ENCODE measurements at places on chromosomes 3 and 15. TPM values are rescaled to one million over a fixed set of nuclear protein-coding genes. Genes with fewer than 3 reads are reported as not detected.

- no peak for DNase-seq
- H3K27me3 ChIP-seq: no peaks in the 10 kb centered on the region
- H3K4me3 ChIP-seq: no peak overlapping the region
- no peak overlapping the region for H3K27ac ChIP-seq
Observed at GRCh38 chr15:91444656-91445055, 344.6 kb downstream of the SV2B start.

- H3K27me3 ChIP-seq: 0 out of 2 replicates have a peak, but pooled peaks cover 3% of the 10 kb centered on the region
- H3K4me3 ChIP-seq: no peak overlapping the region
- H3K27ac ChIP-seq: no peak overlapping the region
- H3K4me1 ChIP-seq: no peaks in the 10 kb centered on the region
- H3K36me3 ChIP-seq: no peaks in the 10 kb centered on the region
Observed at GRCh38 chr3:134034005-134034785, 4.5 kb upstream of the SLCO2A1 start.

GRK7 gene
- 0.05 TPM for polyA plus RNA-seq

DNA sequence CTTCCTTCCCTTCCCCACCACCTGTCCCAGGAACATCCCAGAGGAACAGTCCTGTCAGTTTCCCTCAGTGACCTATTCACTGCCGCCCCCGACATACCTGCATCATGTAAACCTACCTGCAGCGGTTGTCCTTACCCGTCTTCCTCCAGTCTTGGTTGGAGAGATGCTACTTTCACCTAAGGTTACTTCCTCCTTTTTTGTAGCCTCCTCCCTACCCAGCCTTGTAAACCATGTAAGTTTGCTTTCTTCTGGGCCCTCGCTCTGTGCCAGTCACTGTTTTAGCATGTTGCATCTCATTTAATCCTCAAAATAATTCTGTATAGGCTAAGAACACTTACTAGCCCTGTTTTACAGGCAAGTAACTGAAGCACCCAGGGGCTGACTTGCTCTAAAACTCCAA is 58.3 kb downstream of the GPR171 start:
- H3K36me3 ChIP-seq: no peaks in the 10 kb centered on the region
- no peak overlapping the region for H3K4me3 ChIP-seq
- no peak overlapping the region for H3K27ac ChIP-seq
- peaks cover 3% of the 10 kb centered on the region for H3K27me3 ChIP-seq
- no peak for DNase-seq
- no peaks in the 10 kb centered on the region for H3K4me1 ChIP-seq

GOLGA6D gene
- not detected for polyA plus RNA-seq

TNNC1 gene
- 0.52 TPM for polyA plus RNA-seq

NR2E3 gene
- polyA plus RNA-seq: not detected

DNA sequence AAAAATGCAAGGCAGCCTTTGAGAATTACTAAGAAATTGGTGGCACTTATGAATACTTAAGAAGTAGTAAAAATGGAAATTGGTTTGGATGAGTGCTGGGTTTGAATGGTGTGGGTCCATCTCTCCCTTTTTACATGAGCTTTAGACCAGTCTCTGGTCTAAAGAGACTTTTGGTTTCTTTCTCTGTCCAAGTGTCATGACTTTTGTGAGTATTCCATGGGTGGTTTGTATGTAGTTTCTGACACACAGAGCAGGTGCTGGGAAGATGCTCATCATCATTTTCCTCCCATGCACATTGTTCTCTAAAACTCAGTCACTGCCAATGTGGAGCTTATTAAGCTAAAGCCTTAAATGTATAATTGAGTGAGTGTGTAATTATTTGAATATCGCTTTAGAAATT is 63.5 kb downstream of the KAT2B start:
- H3K36me3 ChIP-seq: no peaks in the 10 kb centered on the region
- no peaks in the 10 kb centered on the region for H3K27me3 ChIP-seq
- no peak overlapping the region for H3K27ac ChIP-seq
- DNase-seq: no peak
- peaks cover 16% of the 10 kb centered on the region for H3K4me1 ChIP-seq
- no peak overlapping the region for H3K4me3 ChIP-seq

GRCh38 chr3:187567661-187568121 is 102.5 kb downstream of the SST start:
- no peaks in the 10 kb centered on the region for H3K4me1 ChIP-seq
- H3K36me3 ChIP-seq: no peaks in the 10 kb centered on the region
- DNase-seq: no peak
- H3K27ac ChIP-seq: no peak overlapping the region
- H3K27me3 ChIP-seq: no peaks in the 10 kb centered on the region

- H3K27ac ChIP-seq: no peak overlapping the region
- H3K4me3 ChIP-seq: no peak overlapping the region
- H3K36me3 ChIP-seq: no peaks in the 10 kb centered on the region
- no peaks in the 10 kb centered on the region for H3K4me1 ChIP-seq
- no peaks in the 10 kb centered on the region for H3K27me3 ChIP-seq
- DNase-seq: no peak
Observed at GRCh38 chr3:140023616-140024530, 88.9 kb downstream of the CLSTN2 start.

MRPL47 gene
- 121 TPM for polyA plus RNA-seq

ALS2CL gene
- not detected for polyA plus RNA-seq

DNA sequence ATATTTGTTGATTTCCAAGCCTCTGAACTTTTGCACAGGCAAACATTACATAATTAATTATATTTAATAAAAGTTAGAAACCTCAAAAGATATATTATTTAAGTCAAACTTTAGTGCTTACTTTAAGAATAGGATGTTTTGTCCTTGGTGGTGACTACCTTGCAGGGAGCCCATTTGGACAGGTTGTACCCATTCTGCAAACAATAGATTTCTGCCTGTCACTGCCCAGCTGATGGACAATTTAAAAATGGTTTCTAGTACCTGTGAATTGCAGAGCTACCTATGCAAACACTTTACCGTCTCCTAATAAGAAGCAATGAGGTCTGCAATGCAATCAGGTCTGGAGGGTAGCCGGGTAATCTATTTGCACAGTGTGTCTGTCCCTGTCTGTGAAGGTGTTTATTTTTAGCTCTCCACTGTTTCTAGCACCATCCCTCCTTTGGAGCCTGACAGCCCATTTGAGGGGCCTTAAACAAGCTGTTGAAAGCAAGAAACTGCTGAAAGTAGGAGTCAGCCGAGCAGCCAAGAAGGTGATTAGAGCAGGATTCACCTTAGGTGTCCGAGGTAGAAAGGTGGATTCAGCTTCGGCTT is 556.2 kb upstream of the CFAP20DC start:
- H3K4me3 ChIP-seq: no peak overlapping the region
- no peak for DNase-seq
- H3K4me1 ChIP-seq: no peaks in the 10 kb centered on the region
- H3K27me3 ChIP-seq: no peaks in the 10 kb centered on the region
- no peak overlapping the region for H3K27ac ChIP-seq

DNA sequence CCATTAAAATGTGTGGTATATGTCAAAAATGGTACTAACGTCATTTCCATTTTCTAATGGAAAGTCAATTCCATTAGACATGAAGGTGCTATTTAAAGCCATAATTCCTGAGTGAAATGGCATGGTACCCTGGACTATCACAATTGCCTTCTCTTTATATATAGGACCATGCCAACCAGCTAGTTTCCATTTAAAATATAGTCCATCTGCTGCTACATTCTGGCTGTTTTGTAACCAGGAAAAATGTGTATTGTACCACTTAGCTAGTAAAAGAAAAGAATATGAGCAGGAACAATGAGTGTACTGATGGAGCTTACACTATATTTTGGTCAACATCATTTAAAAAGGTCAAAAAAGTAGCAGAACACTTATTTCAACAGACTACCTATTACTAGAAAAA is 30.4 kb upstream of the HDC start:
- H3K27ac ChIP-seq: no peak overlapping the region
- H3K4me3 ChIP-seq: no peak overlapping the region
- no peaks in the 10 kb centered on the region for H3K4me1 ChIP-seq
- DNase-seq: no peak
- H3K27me3 ChIP-seq: no peaks in the 10 kb centered on the region

GCHFR gene
- 77.3 TPM for polyA plus RNA-seq

DNA sequence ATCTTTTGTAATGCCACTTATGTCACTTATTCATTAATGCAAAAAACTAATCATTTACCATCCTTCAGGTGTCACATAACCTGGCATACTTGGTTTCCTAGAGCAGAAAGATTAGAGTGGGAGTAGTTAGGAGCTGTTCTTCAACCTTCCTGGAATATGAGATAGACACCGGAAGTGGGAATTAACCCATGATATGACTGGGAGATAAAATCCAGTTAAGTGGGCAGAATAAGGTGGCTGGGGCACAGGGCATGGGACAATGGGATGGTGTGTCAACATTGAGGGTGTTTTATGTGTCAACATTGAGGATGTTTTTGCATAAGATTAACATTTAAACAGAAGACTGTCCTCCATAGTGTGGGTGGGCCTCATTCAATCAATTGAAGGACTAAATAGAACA is 94.3 kb upstream of the CBLB start:
- H3K27ac ChIP-seq: no peak overlapping the region
- no peak overlapping the region for H3K4me3 ChIP-seq
- H3K36me3 ChIP-seq: no peaks in the 10 kb centered on the region
- H3K4me1 ChIP-seq: no peaks in the 10 kb centered on the region
- DNase-seq: no peak
- H3K27me3 ChIP-seq: no peaks in the 10 kb centered on the region

- no peak overlapping the region for H3K4me3 ChIP-seq
- no peaks in the 10 kb centered on the region for H3K27me3 ChIP-seq
- no peak for DNase-seq
- peaks cover 15% of the 10 kb centered on the region for H3K36me3 ChIP-seq
Observed at GRCh38 chr3:52528586-52529375, 4.9 kb downstream of the NT5DC2 start.

GRCh38 chr15:79090487-79091203 is at the start of gene RASGRF1:
Gene RASGRF1, minus strand, starts transcription at chr15:79090780. Its CDS starts 282 bp downstream, at chr15:79090498.
- H3K4me3 ChIP-seq: no peak within 1 kb of the TSS
- no peak within 1 kb of the TSS for H3K27ac ChIP-seq
- peaks cover 15% of the 10 kb centered on the region for H3K27me3 ChIP-seq
- no peaks in the 10 kb centered on the region for H3K4me1 ChIP-seq

DNA sequence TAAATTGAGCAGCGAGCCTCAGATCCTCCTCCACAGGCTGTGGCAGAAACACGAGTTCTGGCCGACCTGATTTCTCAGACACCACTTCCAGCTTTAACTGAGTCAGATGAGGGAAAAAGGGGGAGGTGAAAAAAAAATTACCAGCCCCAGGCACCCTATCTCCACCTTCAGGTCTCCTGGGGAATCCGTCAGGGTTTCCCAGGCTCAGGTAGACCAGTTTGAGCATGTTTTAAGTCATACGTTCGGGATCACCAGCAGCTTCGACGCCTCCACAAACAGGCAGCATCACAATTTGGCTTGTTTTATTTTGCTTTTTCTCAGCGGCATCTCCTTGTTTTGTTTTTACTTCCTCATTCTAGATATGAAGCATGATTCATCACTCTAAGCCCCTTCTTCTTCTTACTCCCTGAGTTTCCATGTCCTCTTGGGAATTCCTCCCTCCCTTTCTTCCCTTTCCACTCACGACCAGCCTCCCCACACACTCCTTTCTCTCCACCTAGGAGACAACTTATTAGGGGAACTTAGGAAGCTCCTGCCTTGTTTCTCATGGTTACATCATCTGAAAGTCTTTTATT is 190.1 kb downstream of the ZNF621 start:
- H3K36me3 ChIP-seq: no peaks in the 10 kb centered on the region
- DNase-seq: no peak
- no peaks in the 10 kb centered on the region for H3K27me3 ChIP-seq
- H3K4me3 ChIP-seq: no peak overlapping the region

DNA sequence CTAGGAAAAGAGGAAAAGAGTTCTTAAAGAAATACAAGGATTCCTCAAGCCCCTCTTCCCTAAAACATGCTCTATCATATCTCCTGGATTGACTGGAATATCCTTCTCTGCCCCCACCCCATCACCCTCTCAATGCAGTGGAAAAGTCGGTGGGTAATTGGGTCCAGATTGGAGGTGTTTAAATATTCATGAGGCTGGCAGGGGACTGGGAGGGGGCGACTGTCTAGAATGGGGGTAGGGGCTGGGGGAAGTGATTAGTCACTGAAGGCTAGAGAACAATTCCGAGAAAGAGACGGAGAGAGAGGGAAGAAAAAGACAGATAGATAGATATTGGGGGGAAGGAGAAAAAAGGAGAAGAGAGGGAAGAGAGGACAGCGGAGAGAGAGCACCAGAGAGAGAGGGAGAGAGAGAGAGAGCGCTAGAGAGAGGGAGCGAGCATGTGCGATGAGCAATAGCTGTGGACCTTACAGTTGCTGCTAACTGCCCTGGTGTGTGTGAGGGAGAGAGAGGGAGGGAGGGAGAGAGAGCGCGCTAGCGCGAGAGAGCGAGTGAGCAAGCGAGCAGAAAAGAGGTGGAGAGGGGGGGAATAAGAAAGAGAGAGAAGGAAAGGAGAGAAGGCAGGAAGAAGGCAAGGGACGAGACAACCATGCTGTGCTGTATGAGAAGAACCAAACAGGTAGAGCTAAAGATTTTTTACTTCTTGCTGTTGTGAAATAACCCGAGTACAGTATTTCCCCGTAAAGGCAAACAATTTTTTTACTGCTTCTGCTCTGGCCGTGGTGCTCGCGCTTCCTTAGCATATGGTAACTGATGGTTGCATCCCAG is at the start of gene GAP43:
TSS of gene GAP43 (plus strand) at position 467 of the 825 bp plus-strand sequence. CDS start at position 647, 180 bp downstream.
- H3K4me1 ChIP-seq: peaks cover 7% of the 10 kb centered on the region
- H3K36me3 ChIP-seq: no peaks in the 10 kb centered on the region
- no peak within 1 kb of the TSS for H3K27ac ChIP-seq
- H3K27me3 ChIP-seq: no peaks in the 10 kb centered on the region
- H3K4me3 ChIP-seq: no peak within 1 kb of the TSS

- no peak overlapping the region for H3K27ac ChIP-seq
- peak overlapping the region; percentile 61 for H3K4me3 ChIP-seq
Observed at GRCh38 chr3:87088430-87088992, 97.6 kb upstream of the VGLL3 start.

DNA sequence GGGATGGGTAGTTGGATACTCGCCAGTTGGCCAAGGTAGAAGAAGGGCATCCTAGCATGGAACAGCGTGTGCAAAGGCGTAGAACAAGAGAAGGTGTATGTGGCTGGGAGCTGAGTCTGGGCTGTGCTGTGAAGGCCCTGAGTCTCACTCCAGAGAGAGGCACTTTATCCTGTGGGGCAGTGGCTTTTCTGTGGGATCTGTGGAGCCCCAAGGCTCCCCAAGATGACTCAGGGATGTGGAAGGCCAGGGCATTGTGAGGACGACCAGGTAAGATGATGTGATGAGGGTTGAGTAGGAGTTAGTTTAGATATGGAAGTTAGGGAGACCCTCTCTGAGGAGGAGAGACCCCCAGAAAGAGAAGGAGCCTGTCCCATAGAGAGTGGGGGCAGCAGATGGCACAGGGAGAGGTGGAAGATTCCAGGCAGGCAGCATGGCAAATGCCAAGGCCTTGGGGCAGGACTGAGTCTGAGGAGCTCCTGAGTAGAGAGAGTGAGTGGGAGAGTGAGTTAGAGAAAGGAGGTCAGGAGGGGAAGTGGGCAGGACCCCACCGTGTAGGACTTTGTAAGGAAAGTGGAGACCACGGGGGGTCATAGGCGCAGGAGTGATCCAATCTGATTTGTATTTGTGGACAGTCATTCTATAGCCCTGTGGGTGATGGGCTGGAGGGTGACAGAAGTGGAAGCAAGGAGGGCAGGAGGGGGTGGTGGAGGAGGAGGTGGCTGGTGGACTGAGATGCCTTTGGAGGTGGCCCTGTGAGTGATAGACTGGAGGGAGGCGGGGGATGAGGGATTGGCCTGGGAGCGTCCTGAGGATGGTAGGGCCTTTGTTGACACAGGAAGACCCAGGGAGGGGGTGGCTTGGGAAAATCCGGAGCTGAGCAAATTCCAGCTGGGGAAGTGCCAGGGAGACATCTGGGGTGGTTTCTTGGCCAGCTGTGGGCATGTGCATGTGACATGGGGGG is 50.3 kb downstream of the FBLN2 start:
- H3K4me1 ChIP-seq: no peaks in the 10 kb centered on the region
- H3K27me3 ChIP-seq: no peaks in the 10 kb centered on the region
- DNase-seq: no peak
- no peak overlapping the region for H3K27ac ChIP-seq
- no peaks in the 10 kb centered on the region for H3K36me3 ChIP-seq
